ENCODE measurements at places on chromosomes 1 and 21.

DNA sequence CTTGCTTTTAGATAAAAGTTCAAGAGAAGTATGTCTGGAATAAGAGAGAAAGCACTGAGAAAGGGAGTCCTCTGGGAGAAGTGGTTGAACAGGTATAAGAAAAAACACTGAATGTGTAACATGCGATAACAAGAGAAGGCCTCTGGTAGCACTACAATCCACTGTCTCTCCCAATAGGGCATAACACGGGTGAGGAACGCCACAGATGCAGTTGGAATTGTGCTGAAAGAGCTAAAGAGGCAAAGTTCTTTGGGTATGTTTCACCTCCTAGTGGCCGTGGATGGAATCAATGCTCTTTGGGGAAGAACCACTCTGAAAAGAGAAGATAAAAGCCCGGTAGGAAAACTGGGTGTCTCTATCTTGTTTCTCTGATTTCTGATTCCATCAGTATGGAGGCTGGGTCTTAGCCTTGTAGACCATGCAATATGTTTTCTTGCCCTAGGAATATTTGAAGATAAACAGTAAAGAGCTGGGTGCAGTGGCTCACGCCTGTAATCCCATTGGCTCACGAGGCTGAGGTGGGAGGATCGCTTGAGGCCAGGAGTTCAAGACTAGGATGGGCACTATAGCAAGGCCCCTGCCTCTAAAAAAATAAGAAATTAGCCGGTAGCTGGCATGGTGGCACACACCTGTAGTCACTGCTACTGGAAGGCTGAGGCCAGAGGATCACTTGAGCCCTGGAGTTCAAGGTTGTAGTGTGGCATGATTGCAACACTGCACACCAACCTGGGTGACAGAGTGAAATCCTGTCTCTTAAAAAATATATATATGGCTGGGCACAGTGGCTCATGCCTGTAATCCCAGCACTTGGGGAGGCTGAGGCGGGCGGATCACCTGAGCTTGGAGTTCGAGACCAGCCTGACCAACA, 40.4 kb downstream of the DAP3 start:
- peak; percentile 59 for DNase-seq

DNA sequence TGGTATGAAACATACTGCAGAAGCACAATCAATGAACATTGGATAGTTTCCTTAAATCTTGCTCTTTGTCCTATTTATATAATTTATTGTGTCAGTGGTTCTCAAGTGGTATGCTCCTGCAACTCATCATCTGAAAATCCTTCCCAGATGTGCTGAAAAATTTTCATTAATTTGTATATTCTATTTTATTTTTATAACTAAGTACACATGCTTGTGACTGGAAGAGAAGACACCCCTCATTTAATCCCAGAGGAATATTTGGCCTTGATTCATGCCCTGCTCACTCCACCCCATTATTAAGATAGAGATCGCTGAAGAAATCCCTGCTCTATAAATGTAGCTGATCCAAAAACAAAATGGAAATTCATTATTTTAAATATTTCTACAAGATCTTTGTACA, 870.5 kb upstream of the CXADR start:
- no peak for DNase-seq

GRCh38 chr1:22490309-22490708, 38.7 kb downstream of the ZBTB40 start:
- no peak for DNase-seq

GRCh38 chr1:14245954-14246353, 352.5 kb upstream of the KAZN start:
- peak; percentile 68 for DNase-seq

DNA sequence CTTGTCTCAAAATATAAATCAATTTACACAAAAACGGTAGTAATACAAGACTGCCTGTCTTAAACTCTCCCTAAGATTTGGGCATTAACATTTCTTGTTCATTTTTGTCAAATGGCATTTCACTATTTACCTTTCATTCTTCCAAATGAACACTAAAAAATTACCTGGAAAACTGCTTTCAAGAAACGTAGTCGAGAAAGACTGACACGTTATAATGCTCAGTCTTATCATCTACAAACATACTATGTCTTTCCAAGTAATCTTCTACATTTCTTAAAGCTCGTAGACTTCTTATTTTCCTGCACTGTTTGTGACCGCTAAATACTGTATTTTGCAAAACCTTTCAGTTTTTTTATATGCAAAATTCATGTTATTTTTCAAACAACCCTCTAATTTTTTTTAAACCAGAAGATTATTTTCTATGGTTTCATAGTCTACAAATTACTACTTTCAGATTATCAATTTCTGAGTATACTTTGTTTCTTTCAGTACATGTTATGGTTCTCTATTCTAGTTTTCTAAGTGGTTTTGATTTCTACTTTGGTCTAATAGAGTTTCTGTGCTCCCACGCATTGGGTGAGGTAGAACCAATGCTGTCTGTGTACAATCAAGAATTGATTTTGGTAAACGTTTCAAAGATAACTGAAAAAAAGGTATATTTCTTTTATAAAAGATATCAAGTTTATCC, 336.4 kb downstream of the SMYD3 start:
- DNase-seq = no peak

DNA sequence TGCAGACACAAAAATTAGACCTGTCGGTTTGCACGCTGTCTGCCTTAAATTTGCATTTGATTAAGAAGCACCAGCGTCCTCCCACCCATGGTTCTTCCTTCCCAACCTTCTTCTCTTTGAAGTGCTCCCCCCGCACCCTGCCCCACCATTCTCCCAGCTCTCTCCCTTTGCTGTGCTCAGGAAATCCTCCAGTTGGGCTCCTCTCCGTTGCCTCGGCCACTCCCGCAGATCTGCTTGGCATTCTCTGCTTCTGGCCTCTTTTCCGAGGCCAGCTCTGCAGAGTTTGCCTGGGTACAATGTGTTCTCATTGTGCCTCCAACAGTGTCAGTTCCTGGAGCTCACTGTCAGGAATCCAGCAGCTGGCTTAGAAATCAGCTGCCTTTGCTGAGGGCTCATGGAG, 126.1 kb downstream of the NAV1 start:
- DNase-seq = no peak

- DNase-seq = no peak
Measured at GRCh38 chr1:14263225-14263624, 335.3 kb upstream of the KAZN start.

GRCh38 chr1:180133193-180133592, 21.5 kb upstream of the QSOX1 start:
- DNase-seq = no peak

DNA sequence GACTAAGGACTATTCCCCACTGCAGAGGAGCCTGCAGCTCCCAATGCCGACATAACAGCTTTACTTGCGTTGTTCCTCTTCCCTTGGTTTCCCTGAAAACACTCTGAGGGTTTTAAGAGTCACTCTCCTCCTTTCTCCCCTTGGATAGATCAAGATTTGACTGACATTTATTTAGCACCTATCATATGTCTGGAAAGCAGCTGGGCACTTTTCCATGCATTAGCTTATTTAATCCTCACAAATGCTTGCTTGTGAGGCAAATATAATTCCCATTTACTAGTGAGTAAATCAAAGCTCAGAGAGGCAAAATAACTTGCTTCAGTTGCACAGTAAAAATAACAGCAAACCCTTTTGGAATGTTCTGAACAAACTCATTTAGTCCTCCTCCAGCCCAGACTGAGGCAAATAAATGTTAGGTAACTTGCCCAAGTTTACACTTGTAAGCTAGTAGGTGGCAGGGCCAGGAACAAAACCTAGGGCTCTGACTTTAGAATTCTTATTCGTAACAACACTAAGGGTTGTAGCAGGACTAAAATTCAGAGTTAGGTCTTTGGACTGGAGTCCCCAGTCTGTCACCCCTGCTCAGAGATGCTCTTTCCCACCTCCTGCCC, 81.4 kb downstream of the KCND3 start:
- DNase-seq = no peak

- DNase-seq = no peak
Measured at GRCh38 chr1:100445565-100445964, 92.4 kb upstream of the GPR88 start.

GRCh38 chr1:151457911-151458801, 1.1 kb downstream of the POGZ start:
- peak; percentile 90 for DNase-seq

GRCh38 chr1:80155371-80155770, 1148.8 kb upstream of the ADGRL4 start:
- DNase-seq = no peak

All from lung (tissue), 17 donors.